ENCODE measurements at places on chromosomes 4 and X.
A peak's percentile ranks its signal among the peaks of the same experiment; 100 is the strongest.

GRCh38 chr4:145231906-145232700 lies 51.7 kb upstream of the OTUD4 start:
- no peak for DNase-seq

GRCh38 chr4:22466581-22466980 lies 49.3 kb downstream of the ADGRA3 start:
- DNase-seq: no peak

DNA sequence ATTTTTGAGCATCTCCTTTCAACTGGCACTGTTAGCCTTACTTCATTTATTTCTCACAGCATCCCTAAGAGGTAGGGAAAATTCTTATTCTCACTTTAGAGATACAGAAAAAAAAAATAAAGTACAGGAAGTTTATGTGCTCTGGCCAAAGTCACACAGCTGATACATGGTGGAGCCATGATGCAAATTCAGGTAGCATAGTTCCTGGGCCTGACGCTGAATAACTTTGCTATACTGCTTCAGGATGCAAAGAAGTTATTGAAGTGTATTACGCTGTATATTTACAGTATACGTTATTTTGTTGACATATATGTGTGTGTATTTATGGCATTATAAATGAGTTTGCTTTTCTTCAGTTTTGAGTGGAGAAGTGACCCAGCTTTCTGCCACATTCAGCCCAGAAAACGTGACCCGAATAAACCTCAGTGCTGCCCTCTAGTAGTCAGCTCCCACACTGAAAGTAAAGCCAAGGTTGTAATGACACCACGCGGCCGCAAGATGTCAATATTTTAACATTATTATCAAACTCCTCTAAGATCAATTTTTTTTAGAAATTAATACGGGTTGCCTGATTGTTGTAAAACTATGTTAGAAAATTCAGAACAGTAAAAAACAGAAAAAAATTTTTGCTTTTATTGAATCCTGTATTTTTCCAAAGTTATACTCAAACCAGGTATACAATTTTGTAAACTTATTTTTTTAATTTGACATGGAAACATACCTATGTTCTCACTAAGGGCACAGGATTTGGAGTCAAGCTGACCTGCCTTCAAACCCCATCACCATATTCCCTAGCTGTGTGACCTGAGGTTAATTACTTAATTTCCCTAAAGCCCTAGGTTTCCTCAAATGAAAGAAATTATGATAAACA lies 3.8 kb upstream of the GUCY2F start:
- DNase-seq: peak; percentile 57

DNA sequence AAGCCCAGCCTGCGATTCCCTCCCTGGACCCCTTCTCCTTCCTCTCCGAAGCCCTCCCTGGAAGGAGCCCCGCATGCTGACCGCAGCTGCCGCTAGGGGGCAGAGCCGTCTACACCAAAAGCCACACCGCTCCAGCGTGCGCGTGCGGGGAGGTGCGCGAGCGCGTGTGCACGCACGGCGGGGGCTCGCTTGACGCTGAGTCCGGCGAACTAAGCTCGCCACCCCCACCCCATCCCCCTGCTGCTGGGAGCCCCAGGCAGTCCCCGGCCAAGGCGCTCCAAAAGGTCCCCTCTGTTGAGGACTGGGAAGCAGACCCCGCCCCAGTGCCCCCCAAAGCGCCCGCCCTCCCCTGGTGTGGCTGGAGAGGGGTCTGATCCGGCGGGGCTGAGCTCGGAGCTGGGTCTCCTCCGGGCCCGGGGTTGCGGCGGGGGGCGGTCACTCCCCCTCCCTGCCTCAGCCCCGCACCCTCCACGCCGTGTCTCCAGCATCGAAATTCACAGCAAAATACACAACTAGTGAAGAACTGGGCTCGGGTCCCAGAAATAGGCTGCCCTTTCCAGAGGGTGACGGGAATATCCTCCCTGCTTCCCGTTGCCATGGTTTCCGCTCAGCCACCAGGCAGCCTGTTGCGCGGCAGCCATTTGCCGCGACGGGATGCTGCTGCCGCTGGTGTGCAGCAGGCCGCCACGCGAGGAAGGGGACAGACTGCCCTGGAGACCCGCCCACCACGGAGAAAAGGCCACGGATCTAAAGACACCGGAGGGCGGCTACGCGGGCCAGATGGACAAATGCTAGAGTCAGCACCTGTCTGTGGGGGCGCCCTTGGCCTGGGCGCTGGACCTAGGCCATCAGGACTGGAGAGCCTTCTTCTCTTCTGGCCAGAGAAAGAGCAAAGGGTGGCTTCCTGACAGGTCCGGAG lies 11.2 kb upstream of the CCNQ start:
- peak; percentile 72 for DNase-seq

GRCh38 chr4:142557239-142557801 lies 288.8 kb downstream of the INPP4B start:
- DNase-seq: no peak

DNA sequence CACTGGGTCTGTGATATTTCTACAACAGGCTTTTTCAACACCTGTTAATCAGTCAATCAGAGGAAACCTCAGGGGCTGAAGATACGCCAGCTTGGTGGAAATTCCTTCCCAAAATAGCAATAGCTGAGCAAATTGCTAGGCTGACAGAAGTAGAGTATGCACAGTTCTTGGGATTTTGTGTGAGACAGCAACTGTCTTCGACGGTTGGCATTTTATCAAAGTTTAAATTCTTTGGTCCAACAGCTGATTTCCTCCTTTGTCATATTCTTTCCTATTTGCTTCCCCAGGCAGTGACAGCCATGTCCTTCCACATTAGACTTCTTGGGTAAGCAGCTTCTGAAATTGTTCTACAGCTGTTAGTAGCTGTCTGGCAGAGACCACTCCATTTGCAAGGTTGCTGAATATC lies 8.0 kb upstream of the PALLD start:
- no peak for DNase-seq

DNA sequence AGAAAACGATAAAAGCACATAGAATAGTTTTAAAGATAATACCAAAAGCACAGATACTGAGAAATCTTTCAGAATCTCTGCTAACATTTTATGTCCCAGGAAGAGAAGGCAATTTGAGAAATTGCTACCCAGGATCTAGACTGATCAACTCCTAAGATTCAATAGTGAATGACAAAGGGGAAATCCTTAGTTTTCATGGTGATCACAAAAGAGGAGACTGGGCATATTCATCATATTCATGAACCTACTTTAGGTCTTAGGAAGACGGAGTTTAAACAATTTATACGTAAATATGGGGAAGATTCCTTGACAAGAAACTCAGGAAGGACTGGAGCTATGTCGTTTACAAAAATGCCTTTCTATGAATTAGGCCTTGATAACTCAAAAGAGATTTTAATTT lies 87.3 kb downstream of the SHISA3 start:
- DNase-seq: no peak

- DNase-seq: peak; percentile 78
Observed at GRCh38 chr4:184237612-184238011, 19.9 kb upstream of the ENPP6 start.

GRCh38 chr4:3202836-3203820 lies 45.8 kb upstream of the MSANTD1 start:
- peak; percentile 22 for DNase-seq

DNA sequence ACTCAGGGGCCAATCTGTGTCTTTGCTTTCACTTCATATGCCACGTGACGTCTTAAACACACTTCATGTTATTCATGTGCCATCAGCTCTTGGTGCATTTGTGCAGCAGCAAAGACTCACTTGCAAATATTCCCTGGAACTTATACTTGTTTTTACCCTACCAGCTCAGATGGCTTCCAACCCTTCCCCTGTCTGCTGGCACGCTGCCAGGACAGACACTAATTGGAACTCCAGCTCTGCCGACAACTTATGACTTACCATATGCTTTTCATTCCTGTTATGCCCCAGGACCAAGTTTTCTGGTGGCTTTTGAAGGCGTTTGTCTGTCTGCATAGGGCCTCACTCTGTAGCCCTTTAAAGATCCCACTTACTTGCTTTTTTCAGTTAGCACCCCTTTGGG lies 261.7 kb upstream of the GNPDA2 start:
- DNase-seq: no peak

GRCh38 chr4:5399124-5399523 lies 309.2 kb downstream of the EVC2 start:
- DNase-seq: no peak

- DNase-seq: no peak
Observed at GRCh38 chrX:70039758-70040157, 10.0 kb downstream of the AWAT2 start.

GRCh38 chr4:174406383-174406782 lies 115.9 kb downstream of the HPGD start:
- no peak for DNase-seq

DNA sequence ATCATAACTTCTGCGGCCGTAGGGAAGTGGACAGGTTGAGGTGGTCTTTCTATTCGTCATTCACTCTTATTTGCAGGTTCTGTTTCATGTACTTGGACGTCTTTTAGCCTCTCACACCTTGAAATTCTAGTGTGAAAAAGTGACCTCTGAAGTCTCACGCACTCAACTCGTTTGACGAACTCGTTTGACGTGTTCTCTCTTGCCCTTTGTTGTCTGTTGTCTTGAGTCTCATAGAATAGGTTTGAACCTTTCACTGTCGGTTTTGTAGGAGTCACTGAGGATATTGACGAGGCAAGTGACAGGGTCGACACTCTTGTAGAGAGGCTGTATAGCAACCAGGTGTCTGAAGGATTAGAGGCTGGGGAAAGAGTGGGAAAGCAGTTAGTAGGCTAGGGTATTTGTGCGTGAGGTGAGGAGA lies 1.1 kb upstream of the PGRMC2 start:
- peak; percentile 24 for DNase-seq

DNA sequence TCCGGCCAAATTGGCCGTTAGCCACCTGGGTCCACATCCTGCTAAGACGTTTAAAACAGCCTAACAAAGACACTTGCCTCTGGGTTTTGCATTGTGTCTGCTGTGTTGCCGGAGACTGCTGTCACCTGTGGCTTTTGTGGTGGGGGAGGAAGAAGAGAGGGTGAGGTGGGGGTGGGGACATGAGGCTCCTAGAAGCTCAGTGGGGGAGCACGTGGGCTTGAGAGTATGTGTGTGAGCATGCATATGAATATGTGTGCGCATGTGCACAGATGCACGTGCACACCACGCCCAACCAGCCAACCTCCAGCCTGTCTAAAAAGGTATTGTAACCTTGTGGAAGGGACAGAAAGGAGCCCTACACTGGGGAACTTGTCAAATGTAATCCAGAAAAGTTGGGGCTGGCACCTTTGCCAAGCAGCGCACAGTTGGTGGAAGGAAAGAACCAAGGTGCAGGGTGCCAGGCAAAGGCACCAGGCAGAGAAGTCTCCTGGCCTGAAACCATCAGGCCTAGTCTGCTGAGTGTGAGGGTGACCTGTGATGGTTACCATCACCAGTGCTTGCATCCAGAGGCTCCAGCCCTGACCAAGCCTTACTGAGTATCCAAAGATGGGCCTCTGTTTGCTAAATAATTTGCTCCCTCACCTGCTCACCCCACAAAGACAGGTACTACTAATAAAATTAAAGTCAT lies 10.1 kb upstream of the SASH3 start:
- DNase-seq: peak; percentile 79

DNA sequence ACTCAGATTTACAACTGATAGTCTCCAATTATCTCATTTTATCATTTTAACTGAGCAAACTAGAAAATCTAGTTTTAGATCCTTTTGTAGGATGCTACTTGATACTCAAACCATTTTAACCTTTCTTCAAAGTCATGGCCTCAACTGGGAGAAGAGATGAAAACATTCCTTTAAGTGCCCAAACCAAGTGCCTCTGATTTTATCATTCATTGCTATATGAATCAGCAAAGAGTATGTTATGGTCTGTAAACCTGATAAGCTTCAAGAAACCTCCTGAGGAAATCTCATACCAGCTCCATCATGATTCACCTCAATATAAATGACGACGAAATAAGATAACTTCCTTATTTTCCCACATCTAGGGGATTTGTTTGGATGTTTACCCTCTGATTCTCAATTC lies 119.9 kb downstream of the FAM13A start:
- DNase-seq: no peak

DNA sequence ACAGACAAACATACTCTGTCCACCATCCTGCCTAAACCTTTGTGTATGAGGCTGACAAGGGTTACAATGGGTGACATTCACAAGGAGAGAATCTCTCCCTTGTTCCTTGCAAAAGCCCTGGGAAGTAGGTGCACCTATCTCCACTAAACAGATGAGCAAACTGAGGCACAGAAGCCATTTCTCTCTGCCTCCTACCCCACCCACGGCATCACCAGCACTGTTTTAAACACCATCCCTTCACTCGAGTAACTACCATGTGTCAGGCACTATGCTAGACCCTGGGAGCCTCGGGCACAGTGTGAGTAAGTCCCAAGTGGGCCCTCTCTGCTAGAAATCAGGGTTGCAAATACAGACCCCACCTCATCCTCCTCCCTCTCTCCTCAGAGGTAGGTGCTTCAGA lies 899 bp downstream of the LYAR start:
- DNase-seq: no peak

Data from CD4-positive, alpha-beta T cell treated with Interleukin-15 for 4 hours (primary cell).